Suppressor macrophage treated with lipopolysaccharide for 1 hour (primary cell): ENCODE measurements at places on chromosomes 7 and 10.
A peak's percentile ranks its signal among the peaks of the same experiment; 100 is the strongest.

- DNase-seq = no peak
Measured at GRCh38 chr10:72946963-72947362, 7.6 kb downstream of the PLA2G12B start.

DNA sequence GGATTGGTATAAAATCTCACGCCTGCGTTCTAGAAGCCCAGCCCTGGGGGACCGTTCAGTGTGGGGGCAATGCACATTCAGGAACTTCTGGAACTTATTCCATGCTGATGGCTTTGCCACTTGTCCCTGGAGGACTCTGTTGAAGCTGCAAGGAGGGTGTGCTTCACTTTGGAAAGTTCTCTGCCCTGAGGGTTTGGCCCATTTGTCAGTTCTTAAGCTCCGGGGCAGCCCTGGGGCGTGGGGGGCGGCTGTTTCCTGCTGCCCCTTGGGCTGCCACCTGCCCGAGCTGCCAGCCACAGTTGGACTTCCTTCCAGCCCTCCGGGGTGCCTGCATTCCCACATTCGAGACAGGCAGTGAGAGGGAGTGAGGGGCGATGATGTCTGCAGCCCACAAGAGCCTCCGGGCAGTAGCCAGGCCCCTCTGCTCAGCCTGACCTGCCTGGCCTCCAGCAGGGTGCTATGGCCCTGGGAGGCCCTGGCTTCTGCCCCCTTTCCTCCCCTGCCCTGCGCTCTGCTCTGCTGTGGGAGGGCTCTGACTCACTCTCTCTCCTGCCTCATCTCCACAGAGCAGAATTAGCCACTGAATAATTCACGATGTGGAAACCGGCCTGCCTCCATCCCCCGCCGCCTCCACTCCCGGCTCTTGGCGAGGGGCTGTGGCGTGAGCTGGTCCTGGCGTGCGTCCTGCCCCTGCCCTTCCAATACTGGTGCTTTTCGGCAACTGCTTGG, 1.9 kb downstream of the TTYH3 start:
- peak; percentile 92 for DNase-seq

DNA sequence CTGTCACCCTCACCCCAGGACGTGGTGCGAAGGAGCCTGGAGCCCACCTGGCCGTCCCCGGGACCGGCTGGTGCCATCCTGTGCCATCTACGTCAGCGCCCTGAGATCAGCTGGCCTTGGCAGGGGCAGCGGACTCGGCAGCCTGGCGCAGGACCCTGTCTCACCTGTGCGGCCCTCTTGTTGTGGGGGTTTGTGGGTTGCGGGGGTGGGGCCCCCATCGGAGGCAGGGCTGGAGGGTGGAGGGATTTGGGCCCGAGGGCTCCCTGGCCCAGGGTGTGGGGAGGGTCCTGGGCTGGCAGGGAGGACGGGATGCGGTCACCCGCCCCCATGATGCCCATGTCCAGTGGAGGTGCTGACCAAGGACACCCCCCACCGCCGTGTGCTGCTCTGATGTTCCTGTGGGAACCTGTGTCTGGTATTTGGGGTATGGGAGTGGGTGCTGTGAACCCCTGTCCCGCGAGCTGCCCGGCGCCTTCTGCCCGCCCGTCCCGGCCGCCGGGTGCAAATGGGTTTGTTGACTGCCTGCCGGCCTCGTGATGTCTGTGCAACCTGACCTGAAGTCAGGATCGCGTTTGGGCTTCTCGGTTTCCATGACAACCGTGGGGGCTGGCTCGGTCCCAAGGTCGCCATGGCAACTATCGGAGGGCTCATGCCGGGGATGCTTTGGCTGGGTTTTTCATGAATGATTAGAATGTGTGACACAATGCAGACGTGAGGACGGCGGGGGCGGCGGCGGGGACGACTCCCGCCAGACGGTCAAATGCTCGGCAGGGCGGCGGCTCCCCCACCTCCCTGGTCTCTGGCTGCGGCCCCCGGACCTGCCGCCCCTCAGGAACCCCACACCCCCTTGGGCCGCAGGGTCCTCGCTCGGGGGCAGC, 7.3 kb downstream of the MAFK start:
- no peak for DNase-seq

- DNase-seq = peak; percentile 41
Measured at GRCh38 chr7:77383333-77383740, 32.8 kb downstream of the GSAP start.

DNA sequence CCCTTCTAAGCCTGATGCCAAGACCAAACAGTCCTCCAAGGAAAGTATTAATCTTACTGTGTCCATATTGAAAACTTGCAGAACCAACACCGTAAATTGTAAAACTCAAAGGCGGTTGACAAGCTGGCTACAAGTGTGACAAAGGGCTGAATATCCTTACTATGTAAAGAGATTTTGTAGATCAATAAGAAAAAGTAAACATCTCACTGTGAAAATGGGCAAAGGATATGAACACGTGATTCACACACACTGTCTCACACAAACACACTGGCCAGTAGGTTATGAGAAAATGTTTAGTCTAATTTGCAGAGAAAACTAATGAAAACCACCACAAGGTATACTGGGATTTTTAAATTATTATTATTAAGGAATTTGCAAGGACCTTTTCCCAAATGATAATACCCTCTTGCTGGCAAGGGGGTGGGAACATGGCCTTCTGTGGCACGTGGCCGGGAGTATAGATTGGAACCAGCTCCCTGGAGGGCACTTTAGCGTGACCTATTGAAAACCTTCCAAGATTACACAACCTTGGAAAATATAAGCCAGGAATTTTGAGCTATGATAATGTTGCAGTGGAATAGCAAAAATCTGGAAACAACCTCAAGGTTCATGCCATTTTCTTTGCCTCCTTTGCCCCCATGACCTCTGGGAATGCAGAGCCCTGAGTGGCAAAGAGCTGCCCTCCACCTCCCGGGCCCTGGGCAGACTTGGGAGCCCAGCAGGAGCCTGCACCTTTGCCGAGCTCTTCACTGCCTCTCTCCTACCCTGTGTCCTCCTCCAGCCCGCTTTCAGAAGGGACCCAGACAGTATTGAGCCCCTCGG, 26.2 kb upstream of the SLC29A3 start:
- DNase-seq = no peak

- DNase-seq = no peak
Measured at GRCh38 chr7:81710751-81711150, 59.1 kb downstream of the HGF start.

GRCh38 chr10:126408953-126409641, 20.8 kb upstream of the ADAM12 start:
- DNase-seq = no peak

GRCh38 chr7:149261316-149261828, 624 bp upstream of the ZNF783 start:
- peak; percentile 40 for DNase-seq

DNA sequence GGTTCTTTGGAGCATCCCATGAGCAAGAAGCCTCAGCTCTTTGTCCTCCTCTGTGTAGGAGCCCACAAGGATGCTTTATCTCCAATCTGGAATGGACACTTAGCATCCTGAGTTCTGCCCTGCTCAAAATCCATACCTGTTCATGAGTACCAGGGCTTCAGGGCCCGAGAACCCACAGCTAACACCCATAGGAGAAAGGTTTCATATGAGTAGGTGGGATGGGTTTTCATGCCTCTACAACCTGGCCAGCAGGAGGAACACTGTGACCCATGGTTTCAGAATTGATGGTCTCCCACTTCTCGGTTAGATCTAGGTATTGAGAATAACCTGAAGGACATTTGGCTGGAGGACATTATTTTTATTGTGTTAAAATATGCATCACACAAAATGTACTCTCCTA, 57.8 kb downstream of the TBXAS1 start:
- DNase-seq = no peak

DNA sequence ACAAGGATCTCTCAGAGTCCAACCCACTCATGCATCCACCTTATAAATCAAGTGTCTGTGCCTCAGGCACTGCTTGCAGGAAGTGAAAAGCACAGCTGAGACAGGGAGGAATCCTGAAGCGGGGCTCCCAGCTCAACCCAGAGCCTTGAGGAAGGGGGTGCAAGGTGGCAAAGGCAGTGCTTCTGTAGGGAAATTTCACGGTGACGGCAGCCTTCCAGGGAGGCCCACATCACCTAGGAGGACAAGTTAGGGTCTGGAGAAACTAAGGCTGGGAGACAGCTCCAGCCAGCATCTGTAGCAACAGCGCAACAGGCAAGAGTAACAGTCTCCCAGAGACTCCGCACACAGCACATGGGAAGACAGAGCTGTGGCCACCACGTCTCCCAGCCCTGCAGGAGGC, 2.7 kb downstream of the AOC1 start:
- no peak for DNase-seq
